ENCODE measurements at places on chromosomes 4 and X.
A peak's percentile ranks its signal among the peaks of the same experiment; 100 is the strongest.

DNA sequence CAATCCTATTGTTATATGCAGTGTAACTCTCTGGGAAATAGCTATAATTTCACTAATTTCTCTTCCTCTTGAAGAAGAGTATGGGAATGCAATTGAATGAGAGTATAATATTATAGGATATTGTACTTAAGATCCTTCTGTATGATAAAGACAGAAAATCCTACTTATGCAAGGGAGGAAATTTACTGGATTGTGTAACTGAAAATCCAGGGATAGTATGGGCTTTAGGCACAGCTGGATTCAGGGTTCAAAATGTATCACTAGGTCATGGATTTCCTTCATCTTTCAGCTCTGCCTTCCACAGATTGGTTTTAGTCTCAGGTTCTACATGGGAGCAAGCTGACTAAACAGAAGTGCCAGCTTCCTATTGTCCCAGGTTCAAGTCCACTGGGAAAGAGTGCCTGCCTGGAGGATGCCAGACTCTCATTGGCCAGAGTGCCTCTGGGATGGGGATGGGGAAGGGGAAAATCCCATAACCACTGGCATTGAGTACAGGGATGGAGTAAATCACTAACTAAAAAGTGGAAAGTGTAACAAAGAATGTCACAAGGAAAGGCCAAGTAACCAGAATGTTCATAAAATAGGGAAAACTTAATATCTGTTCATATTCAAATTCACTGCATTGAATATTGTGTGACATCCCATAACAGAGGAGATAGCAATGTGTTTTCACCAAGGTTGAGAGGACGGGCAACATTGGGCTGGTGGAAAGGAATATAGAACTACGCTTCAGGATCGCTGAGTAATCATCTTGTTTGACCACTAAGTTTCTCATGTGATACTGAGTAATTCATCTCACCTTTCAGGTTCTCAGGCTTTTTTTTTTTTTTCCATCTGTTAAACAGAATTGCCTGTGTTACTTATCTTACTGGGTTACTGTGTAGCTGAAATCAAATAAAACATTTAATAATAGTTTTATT, 75.7 kb downstream of the ANXA3 start:
- DNase-seq = no peak

DNA sequence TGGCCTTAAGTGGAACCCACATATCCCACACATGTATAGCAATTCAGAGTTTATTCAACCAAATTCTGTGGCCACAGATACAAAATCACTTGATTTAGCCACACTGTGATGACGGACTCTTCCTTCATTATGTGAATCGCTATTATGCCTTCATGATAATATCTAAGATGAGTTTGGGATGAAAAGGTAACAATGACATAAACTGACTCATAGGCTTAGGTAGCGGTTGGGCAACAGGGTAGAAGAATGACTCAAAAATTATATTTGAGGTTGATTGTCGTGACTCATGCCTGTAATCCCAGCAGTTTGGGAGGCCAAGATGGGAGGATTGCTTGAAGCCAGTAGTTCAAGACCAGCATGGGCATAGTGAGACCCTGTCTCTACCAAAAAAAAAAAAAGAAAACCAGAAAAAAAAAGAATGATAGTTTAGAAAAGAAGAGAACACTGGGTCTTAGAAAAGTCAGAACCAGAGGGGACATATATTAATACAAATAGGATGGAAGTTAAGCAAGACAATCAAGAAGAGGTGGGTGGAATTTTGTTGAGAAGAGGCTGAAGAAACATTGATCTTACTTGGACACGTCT, 70.4 kb upstream of the USP9X start:
- no peak for DNase-seq

- DNase-seq = peak; percentile 84
Measured at GRCh38 chr4:41304221-41304620, 47.5 kb downstream of the UCHL1 start.

GRCh38 chr4:91837608-91838029, 466.1 kb upstream of the GRID2 start:
- no peak for DNase-seq

DNA sequence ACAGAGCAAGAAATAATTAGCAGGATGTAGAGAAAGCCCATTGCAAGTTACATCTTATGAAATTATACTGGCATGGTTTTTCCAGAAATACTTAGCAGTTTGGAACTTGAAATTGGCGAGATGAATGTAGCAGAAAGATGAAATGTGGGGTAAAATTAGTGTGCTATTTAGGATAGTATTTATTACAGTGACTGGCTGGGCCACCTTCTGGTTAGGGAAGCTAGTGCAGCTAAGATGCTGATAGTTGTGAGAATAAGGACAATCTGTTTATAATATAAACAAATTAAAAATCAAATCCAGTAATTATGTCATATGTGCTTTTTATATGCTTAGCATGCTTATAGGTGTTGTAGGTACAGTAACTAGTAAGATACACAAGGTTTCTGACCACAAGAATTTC, 74.8 kb downstream of the IL15 start:
- no peak for DNase-seq

- no peak for DNase-seq
Measured at GRCh38 chr4:17317526-17317925, 194.4 kb downstream of the QDPR start.

GRCh38 chrX:71941145-71941544, 30.5 kb downstream of the NHSL2 start:
- DNase-seq = no peak

GRCh38 chr4:33722800-33723516, 2521.4 kb downstream of the ARAP2 start:
- DNase-seq = no peak

- no peak for DNase-seq
Measured at GRCh38 chr4:186266729-186267456, 904 bp downstream of the F11 start.

DNA sequence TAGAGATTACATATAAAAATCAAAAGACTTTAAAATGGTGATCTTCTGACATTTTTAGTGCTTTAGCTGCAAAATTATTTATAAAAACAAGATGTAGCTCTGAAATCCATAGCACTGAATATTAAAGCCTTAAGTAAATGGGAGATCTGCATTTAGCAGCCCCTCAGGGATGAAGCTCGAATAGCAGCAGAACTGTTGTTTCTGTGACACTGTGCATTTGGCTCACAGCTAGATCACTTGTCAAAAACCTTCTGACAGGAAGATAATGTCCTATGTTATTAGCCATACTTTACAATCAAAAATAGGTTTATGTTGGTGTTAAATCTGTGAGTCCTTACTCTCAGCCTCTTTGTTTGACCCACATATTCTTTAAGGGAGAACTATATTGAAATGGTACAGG, 14.1 kb upstream of the PYURF start:
- DNase-seq = no peak

Measured in NCI-H2029 (cell line).